ENCODE measurements at places on chromosomes 3 and 15.

DNA sequence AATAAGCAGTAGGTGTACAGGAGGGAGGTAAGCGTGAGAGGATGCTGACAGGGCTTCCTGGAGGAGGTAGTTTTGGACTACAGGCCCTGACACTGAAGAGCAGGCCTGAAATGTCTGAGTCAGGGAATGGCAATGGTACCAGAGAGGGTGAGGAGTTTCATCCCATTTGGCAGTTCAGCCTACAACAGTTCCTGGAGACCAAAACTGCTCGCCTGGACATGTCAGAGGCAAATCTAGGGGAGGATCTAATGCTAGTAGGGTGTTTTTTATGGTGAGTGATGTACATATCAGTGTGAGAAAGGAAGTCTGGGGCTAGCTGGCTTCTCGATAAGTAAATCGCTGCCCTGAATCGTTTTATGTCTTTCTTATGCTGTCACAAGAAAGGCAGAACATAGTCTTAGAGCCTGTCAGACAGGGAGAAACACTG, 13.8 kb upstream of the TNFSF10 start:
- no peak for DNase-seq

- DNase-seq: no peak
Measured at GRCh38 chr3:194937144-194937543, 251.5 kb downstream of the FAM43A start.

DNA sequence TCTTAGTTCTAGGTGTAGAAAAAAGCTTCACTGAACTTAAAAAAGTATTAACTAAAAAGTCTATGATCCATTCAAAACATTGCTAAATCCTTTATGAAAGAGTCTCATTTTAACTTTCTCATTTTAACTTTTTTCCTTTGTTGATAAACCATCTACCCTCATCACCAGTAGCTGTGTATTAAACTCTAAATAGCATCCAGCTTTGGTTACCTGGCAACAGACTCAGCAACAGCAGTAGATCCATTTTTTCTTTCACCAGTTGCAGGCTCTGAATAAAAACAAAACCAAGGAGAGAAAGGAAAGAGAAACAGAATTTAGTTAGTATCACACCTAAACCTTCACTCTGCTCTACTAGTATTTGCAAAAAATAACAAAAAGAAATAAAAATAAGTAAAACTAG, 51.6 kb downstream of the TP53BP1 start:
- no peak for DNase-seq

DNA sequence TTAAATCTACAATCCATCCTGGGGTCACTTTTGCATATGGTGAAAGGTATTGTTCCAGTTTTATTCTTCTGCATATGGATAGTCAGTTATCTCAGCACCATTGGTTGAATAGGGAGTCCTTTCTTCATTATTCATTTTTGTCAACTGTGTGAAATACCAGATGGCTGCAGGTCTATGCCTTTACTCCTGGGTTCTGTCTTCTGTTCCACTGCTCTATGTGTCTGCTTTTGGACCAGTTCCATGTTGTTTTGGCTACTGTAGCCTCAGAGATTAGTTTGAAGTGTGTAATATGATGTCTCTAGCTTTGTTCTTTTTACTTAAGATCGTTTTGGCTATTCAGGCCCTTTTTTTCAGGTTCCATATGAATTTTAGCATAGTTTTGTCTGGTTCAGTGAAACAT, 795.8 kb downstream of the OTOL1 start:
- no peak for DNase-seq

DNA sequence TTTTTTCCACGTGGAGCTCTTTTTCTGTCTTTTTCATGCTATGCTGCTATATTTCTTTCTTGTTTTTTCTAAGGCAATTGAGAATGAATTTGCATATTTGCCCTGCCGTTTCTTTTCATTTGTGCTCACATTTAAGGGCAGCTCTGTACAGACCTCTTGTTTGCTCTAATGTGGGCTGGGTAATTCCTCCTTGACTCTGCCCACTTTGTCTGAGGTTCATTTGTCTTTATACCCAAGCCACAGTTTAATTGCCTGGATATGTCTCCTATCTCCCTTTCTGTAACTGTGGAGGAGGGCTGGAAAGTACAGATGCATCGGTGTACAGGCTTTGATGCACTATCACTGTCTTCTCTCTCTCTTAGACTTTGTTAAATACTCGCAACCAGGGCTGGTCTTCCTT, 195.9 kb downstream of the EPHB1 start:
- no peak for DNase-seq

DNA sequence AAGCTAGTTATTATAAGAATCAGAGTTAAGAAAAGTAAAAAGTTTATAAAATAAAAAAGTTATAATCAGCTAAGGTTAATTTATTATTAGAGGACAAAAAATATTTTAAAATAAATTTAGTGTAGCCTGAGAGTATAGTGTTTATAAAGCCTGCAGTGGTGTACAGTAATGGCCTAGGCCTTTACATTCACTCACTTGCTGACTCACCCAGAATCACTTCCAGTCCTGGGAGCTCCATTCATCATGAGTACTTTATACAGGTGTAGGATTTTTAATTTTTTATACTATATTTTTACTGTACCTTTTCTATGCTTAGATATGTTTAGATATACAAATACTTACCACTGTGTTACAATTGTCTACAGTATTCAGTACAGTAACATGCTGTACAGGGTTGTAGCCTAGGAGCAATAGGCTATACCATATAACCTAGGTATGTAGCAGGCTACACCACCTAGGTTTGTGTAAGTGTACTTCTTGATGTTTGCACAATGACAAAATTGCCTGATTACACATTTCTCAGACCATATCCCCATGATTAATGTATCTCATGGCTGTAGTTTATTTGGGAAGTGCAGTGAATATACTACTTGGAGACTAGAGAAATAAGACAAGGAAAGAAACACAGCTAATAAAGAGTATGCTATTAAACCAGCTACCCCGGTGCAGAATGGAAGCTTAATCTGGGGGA, 101.9 kb upstream of the GALNT15 start:
- no peak for DNase-seq

DNA sequence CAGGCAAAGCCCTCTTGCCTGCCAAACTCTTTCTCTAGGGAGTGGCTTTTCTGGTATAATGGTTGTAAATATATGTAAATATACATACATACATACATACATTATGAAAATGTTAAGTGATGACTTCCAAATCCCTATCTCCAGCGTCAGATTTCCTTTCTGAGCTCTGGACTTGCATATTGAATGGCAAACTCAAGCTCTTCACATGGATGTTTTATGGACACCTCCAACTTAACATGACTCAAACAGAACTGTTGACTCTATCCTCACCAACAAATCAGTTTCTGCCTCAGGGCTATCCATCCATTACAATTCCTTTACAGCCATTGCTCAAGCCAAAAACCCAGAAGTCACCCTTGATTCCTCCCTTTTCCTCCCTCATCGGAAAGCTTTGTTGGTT, 45.1 kb downstream of the ADAMTSL3 start:
- no peak for DNase-seq

DNA sequence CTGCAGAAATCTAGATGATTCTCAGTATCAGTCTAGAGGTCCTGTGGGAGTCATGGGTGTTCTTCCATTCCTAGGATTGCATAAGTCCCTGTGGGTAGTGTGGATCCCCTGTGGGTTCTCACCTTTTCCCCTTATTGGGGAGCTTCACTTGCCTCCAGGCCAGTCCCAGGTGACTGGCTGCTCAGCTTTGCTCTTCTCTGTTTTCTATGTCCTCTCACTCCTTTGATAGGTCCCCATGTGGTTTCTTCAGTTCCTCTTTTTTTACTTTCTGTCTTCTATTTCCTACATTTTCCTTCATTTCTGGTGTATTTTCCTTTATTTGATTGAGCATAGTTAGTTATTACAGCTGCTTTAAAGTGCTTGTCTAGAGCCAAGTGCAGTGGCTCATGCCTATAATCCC, 10.9 kb downstream of the TEX55 start:
- no peak for DNase-seq

DNA sequence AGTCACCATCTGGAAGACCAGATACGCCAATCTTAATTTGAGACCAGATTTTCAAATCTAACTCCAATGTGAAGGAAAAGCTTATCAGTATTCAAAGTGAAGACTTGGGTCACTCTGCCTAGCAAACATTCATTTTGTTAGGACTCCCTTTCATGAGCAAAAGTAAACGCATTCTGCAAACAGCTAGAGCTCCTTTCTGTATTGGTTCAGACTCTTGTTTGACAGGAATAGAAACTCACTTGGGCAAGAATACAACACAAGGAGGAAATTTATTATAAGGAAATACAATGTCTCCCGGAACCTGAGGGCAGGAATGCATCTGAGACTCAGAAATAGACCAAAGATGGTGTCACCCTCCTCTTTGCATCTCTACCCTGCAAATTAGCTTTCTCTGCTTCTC, 558.6 kb downstream of the TAFA4 start:
- no peak for DNase-seq

- DNase-seq: no peak
Measured at GRCh38 chr15:80640531-80641121, 54.5 kb upstream of the ABHD17C start.

- DNase-seq: no peak
Measured at GRCh38 chr3:38297947-38298711, 16.0 kb downstream of the SLC22A14 start.

DNA sequence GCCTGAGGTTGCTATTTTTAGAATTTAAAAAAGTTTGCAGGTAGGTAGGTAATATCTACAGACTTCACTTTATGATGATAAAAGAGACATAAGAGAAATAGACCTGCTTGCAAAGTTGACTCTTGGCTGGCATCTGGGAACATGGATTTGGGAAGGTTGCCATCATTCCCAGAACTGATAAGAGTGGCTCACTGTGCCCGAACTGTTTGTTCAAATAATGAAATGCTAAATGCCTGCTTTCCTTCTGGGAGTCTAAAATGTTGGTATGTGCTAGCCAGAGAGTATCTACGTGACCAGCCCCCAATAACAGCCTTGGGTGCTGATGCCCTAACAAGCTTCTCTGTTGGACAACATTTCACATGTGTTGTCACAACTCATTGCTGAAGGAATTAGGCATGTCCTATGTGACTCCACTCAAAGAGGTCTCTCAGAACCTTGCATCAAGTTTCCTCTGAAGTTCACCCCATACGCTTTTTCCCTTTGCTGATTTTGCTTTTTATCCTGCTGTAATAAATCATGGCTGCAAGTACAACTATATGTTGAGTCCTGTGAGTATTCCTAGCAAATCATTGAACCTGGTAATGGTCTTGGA, 95.5 kb downstream of the FHIT start:
- DNase-seq: no peak

DNA sequence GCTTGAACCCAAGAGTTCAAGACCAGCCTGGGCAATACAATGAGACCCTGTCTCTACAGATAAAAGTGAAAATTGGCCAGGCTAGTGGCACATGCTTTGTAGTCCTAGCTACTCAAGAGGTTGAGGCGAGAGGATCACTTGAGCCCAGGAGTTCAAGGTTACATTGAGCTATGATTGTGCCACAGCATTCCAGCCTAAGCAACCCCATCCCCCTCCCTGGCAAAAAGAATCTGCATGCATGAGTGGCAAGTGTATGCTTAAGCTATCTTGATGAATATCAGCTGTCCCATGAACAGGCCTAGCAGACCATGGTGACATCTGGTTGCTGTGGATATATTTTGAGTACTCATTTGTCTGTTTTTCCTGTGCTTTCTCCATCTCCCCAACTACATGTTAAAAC, 4.7 kb downstream of the ATRIP start:
- no peak for DNase-seq

DNA sequence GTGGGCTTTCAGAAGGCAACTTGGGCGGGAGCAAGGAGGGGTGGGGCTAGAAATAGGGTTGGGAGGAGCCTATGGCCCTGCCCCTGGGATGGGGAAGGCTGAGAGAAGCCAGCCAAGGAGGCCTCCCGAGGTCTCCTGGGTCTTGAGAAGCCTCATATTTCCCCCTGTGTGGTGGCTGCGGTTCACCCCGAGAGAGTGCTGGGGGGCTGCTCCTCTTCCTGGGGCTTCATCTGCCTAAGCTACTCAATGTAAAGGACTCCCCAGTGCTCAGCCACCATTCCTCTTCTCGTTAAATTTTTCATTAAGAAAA, 174.3 kb downstream of the SMAD6 start:
- no peak for DNase-seq

GRCh38 chr3:177491296-177492032, 294.2 kb upstream of the TBL1XR1 start:
- DNase-seq: no peak

DNA sequence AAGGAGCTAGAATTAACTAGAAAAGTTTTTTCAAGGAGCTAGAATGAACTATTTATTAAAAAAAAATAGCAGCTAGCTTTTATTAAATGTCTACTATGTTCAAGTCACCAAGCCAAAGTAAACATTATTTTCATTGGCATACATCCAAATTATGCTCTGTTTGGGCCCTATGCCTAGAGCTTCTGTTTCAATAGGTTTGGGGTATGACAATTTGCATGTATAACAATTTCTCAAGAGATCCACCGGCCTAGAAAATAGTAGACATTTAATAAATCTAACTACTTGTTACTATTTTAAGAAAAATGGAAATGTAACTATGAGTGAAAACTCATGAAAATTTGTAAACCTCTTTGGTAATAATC, 8.0 kb downstream of the GABRR3 start:
- DNase-seq: no peak

- DNase-seq: no peak
Measured at GRCh38 chr15:96369825-96370621, 39.5 kb downstream of the NR2F2 start.

DNA sequence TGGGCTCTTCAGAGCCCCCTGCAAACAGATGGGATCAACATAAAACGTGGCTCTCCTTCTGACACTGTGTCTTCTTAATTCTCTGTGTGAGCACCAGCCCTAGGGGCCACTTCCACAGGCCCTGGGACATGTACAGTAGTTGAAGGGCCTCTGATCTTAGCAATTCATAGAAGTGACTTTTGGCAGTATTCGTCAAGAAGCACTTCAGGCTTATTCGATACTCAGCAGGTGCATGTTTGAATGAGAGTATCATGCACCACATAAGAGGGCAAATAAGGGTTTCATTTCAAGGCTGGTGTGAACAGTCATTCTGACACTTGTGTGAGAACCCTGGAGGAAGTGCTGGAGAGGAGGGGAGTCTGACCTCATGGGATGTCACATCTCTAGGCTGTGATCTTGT, 113.9 kb downstream of the GABRG3 start:
- DNase-seq: no peak

DNA sequence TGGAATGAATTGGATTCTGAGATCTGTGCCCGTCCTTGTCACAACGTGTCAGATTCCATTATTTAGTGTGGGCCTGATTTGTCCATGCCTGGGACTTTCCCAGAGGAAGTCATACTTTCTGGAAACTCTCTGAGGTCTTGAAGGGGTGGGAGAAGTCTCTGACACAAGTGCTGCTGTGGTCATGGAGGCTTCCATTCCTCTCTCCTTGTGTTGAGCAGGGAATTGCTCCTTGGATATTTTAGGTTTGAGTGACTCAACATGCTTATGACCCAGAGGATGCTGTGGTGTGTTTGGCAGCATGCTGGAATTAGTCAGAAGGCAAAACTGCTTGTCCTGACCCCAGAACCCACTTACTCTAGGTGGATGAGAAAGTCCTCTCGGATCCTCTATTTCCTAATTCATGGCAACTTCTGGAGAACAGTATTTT, 132.1 kb downstream of the LPP start:
- DNase-seq: no peak

- DNase-seq: no peak
Measured at GRCh38 chr3:196699749-196700148, 12.3 kb downstream of the CEP19 start.

- DNase-seq: no peak
Measured at GRCh38 chr3:11835028-11835639, 11.6 kb downstream of the TAMM41 start.

Measured in activated T-cell treated with anti-CD3 and anti-CD28 coated beads for 4 hours (primary cell).